ENCODE measurements at places on chromosomes 2 and 18. TPM values are rescaled to one million over a fixed set of nuclear protein-coding genes. Genes with fewer than 3 reads are reported as not detected.

Gene POTEI
- 3.7 TPM for total RNA-seq

Gene ATP6V1B1
- total RNA-seq, result not detected

Gene C18orf54
- 8.7 TPM for total RNA-seq

Gene TFPI
- 74.7 TPM for total RNA-seq

Gene CXCR1
- not detected for total RNA-seq

Gene GALNT14
- not detected for total RNA-seq

Gene SRD5A2
- total RNA-seq, result not detected

Gene GPAT2
- 0.94 TPM for total RNA-seq

Gene TRAK2
- 8.6 TPM for total RNA-seq

Gene LHCGR
- total RNA-seq, result not detected

Gene VSNL1
- total RNA-seq, result not detected

Gene PPP4R3B
- 43.6 TPM for total RNA-seq

Gene SGO2
- total RNA-seq, result 17.1 TPM

Gene CNTNAP5
- total RNA-seq, result not detected

Gene PID1
- total RNA-seq, result not detected

Gene RGPD8
- 0.45 TPM for total RNA-seq

All from K562 (cell line).